HCT116 (cell line): ENCODE measurements at places on chromosomes 16 and 17.

DNA sequence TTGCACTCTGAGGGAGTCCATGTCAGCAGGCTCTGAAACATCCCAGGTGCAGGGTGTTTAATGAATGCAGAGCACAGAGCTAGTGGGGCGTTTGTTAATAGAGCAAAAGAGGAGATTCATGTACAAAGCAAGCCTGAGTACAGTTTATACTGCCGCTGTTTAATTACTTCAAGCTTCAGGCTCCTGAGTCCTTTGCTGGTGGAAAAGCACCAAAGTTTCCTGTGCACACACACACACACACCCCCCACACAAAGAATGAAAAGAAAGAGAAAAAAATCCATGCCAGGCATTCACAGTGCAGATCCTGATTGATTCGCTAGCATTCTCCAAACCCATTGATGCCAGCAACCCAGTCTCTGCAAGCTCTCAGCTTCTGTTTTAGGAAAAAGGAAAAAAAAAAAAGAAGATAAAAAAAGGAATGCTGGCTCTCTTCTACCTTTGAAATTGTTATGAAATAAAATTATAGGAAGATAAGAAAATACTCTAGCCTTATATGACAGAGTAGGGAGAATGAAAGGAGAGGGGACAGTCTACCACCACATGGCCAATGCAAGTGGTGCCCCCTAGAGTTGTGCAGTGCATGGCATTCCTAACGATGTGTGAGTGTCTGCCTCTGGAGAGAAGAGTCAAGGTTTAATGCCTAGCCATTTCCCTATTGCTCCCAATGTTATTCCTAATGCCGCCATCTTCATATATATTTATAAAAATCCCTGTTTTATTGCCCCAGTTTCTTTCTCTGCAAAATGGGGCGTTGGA, 216.5 kb downstream of the TMEM114 start:
- no peak for DNase-seq

GRCh38 chr16:88686062-88686438, 257 bp downstream of the SNAI3 start:
- no peak for DNase-seq

GRCh38 chr16:66695935-66696668, 441 bp downstream of the CMTM4 start:
- no peak for DNase-seq

DNA sequence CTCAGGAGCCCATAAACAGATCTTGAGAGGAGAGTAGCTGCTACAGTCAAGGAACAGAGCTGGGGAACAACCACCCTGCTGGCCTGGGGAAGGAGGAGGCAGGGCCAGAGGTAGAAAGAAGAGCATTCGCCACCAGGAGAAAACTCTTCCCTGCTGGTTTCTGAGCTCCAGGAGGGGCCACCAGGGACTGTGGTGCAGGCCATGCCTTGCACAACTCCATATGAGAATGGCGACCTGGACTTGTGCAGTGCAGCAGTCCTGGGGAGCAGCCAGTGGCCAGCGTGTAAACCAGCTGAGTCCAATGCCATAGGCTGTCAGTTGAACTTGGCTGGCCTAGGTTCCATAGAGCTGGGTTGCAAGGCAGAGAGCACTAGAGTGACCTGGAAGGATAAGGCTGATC, 11.6 kb downstream of the SLC13A2 start:
- DNase-seq, result no peak

- DNase-seq, result no peak
Measured at GRCh38 chr17:49775546-49776260, 11.8 kb upstream of the FAM117A start.

DNA sequence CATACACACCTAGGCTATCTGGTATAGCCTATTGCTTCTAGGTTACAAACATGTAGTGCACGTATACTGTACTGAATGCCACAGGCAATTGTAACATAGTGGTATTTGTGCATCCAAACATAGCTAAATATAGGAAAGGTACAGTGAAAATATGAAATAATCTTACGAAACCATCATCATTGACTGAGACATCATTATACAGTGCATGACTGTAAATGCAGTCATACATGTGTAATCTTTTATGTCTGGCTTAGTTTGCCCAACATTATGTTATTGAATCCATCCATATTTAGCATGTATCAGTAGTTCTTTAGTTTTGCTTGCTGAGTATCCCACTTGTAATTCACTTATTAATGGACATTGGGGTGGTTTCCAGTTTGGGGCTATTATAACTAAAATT, 124.9 kb downstream of the CYLD start:
- no peak for DNase-seq

- DNase-seq, result no peak
Measured at GRCh38 chr16:72131036-72131435, 37.4 kb downstream of the DHX38 start.

DNA sequence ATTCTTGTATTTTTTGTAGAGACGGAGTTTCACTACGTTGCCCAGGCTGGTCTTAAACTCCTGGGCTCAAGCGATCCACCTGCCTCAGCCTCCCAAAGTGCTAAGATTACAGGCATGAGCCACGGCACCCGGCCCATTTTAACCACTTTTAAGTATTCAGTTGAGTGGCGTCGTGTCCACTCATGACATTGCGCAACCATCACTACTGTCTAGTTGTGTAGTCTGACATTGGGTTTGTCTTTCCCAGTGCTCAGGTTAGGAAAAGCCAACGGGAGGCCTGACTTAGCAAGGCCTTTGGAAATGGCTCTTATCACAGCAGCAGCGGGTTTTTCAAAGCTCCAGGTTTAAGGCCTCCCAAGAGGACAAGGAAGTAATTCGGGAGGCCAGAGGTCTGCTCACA, 58.7 kb downstream of the LITAF start:
- DNase-seq, result no peak

DNA sequence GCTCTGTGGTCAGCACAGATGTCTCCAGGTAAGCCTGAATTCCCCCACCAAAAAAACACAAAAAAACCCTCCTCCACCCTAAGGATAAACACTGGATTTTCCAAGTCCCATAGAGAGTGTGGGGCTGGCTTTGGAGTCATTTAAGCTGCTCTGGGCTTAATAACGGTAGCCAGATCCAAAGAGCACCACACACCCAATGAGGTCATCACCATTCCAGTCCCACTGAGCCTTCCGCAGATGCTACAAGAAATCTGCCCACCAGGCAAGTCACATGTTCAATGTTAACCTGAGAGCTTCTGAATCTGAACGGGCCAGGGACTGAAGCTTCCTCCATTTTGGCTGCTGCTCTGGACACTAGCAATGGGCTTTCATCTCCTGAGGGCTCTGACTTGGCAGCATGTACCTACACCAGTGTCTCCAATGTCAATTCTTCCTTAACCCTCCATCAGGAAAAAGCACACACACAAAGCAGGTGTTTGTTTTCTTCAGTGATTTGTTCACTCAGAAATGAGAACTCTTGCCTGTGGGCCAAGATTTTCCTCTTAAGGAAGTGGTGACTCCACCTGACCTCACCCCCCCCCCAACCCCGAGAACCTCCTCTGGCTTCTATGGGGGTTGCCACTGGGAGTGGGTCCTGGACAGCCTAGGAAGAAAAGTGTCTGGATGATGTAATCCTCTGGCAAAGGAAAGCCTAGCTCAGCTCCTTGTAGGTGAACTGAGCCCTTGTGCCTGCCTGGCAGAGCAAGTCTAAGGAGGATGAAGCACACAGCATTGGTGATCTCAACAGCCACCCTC, 220.1 kb downstream of the FOXL1 start:
- no peak for DNase-seq

DNA sequence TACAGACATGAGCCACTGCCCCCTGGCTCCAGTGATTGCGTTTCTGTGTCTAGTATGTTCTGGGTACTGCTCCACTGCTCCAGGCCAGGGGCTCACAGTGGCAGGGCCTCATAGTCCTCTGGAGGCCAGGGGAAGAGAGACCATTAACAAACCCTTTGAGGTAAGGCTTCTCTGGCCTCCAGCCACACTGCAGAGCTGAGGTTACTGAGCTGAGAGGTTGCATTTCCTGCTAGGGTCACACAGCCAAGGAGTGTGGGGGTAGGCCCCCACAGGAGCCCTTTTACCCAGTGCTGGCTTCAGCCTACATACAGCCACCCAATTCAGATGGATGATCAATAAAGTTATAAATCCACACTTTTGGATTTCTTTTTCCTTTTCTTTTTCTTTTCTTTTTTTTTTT, 50.4 kb upstream of the DLX4 start:
- DNase-seq, result no peak

DNA sequence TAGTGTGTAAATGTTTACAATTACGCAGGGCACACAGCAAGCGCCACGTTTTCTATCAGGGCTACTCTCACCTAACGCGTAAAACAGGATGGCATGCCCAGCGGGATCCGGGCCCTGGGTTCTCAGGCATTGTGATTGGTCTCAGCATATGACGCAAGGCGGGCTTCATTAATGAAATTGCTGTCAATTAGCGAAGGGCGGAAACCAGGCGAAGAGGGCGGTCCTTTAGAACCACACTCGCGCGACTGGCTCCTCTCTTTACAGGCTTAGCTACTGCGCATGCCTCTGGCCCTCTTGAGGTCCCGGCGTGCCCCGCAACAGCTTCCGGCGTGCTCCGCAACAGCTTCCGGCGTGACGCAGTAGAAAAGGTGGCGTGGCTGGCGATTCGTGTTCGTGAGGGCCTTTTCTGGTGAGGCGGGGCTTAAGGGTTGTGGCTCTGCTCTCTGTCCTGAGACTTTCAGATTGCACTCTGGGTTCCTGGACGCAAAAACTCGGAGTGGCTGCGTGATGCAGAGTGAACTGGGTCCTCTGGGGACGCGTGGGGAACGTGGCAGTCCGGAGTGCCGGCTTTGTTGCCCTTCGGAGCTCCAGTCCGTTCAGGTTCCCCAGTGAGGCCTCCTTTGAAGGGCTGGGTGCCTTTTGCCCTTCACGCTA, 9.2 kb downstream of the OR2C1 start:
- DNase-seq, result no peak

DNA sequence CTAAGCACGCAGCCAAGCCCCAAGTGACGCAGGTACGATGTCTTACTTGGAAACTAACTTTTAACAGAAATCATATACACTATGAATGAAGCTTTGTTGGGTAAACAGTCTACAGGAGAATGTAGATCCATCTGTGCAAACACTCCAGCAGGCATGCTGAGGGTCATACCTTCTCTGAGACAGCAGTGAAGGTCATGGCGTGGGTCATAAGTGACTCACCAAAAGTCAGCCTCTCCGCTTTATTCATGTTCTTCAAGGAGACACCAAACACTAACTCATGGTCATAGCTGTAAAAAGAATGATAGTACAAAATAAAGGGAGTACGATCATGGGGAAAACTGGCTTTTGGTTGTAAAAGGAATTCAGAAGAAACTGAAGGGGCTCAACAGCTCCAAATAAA, 20.6 kb downstream of the BLMH start:
- DNase-seq, result no peak

DNA sequence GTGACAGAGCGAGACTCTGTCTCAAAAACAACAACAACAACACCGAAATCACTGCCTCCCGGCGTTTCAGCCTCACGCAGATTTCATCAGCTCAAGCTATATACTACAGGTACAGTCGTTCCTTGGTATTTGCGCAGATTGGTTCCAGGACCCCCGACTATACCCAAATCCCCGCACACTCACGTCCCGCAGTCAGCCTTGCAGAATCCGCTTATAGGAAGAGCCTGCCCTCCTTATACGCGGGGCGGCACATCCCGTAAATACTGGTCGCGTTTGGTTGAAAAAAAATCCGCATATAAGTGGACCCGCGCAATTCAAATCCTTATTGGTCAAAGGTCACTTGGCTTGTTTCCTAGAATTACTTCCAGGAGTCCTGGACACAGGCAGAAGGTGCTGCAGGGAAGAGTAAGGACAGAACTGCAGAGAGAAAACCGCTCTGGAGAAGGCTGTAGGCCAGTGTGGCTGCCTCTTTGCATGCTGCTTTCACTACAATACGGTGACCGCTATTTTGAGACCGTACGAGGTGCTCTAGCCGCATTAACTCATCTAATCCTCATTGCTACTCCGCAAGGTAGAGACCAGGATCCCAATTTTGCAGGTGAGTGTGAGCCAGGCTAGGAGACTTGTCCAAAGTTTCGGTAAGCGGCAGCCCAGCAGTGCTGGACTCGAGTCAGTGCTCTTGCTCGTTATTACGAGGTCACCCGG, 718 bp downstream of the NDUFAB1 start:
- no peak for DNase-seq

GRCh38 chr16:89344458-89344834, 126.9 kb downstream of the ZNF778 start:
- DNase-seq, result no peak

DNA sequence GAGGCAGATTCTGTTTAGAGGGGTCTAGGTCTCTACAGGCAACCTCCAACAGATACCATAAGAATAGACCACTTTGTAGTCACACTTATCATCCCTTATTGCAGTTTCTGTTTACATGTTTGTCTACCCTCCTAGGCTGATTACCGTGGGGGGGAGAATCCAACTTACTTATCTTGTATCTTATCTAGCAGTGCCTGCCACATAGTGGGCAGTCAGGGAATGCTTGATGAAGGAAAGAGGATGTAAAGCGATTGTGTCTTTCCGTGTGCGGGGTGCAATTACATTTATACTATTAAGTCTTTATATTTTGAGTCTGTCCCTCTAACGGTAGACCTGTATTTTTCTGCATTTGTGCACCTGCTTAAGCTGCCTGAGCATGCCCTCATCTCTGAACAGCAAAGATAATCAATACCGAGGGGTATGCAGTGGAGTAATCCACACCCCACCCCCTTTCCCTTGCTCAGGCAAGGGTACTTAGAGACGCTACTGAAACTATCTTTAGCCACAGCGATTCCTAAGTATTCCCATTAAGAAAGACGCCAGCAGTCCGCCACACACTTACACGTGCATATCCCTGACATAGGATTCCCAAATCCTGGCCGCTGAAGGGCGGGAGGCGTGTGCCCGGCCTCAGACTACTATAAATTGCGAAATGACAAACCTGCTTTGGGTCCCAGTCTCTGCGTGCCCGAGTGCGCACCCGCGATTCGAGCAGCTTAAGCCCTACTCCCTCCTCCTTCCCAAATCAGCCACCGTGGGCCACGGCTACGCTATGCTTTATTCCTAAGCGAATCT, 635 bp upstream of the AATF start:
- DNase-seq, result no peak

DNA sequence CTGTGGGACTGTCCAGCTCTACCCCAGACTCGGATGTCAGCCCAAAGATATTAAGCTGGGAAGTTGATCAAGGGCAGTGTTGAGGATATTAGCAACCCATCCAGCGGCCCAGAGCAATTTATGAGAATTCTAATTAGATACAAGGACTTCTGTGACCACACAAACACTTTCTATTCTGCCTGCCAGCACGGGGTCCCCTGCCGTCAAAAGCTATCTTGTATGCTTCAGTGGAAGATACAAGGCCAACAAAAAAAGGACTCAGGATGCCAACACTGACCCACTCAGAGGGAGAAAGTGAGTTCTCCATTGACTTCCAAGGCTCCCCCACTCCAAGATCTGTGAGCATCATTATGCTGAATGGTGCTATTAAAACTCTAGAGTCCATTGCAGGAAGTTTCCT, 390.7 kb downstream of the GRIN2A start:
- DNase-seq, result no peak

- no peak for DNase-seq
Measured at GRCh38 chr16:57676553-57677085, 8.5 kb downstream of the ADGRG3 start.

DNA sequence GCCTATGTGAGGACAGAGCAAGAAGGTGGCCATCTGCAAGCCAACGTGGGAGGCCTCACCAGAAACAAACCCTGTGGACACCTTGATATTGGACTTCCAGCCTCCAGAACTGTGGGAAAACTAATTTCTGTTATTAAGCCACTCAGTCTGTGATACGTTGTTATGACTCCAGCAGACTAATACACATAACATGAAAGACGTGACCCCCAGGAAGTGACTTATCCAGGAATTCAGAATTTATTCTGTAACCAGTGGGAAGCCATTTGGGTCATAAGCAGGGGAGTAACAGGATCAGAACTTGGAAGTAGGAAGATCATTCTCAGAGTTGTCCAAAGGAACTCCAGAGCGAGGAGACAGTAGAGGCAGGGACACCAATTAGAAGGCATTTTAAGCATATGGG, 12.5 kb upstream of the GINS3 start:
- DNase-seq, result no peak
